ENCODE measurements at places on chromosomes 2 and 18.

DNA sequence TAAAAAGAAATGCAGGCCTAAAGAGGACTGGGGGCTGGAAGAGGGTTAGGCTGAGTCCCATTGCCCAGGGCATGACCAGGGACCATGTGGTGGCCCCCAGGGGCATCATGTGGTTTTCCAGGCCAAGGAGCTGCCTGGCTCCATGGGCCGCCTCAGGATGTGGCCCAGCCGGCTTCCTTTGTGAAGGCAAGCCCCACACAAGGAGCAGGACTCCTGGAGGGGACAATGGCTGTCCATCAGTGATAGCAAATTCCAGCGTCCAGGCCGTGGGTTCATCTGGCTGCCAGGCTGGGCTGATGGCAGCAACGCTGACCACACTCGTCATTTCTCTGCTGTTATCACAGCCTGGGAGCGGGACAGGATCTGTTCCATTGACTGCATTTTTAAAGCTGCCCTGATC is 82.5 kb downstream of the GBX2 start:
- DNase-seq: no peak

- DNase-seq: no peak
Observed at GRCh38 chr2:230457073-230457768, 41.2 kb downstream of the SP100 start.

GRCh38 chr2:36993841-36994620 is 27.7 kb upstream of the STRN start:
- DNase-seq: no peak

DNA sequence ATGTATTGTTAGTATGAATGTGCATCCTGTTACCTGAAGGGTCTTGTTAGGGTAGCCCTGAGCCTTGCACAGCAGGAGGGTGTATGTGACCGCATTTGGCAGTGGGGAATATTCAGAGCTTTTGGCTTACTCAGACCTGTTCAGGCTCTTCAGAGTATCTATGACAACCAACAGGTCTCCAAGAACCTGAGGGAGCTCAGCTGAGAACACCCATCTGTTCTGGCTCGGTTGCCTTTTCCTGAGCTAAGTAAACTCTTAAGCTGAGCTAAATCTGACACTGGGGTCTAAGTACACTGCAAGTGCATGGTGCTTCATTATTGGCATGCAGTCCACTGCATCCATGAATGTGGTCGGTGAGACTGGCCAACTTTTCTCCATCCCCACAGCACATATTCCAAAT is 92.4 kb upstream of the CHST9 start:
- DNase-seq: no peak
